M059J (cell line): ENCODE measurements at places on chromosomes 12 and 14.

DNA sequence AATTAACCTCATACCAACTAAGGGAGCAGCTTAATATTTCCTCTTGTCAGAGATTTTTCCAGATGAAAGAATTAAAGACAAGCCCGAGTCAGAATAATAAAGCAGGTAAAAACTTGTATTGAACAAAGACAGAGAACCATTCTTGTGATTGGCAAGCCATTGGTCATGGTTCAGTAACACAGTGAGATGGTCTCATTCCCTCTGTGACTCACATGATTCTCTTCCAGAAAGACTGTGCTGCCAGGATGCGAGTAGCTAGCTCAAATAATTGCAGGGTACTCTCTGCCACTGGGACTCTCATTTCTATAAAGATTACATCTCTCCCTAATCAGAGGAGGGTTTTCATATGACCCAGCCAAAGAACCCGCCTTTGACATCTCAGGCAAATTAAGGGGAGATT is 179.4 kb downstream of the PHLDA1 start:
- peak; percentile 73 for DNase-seq

DNA sequence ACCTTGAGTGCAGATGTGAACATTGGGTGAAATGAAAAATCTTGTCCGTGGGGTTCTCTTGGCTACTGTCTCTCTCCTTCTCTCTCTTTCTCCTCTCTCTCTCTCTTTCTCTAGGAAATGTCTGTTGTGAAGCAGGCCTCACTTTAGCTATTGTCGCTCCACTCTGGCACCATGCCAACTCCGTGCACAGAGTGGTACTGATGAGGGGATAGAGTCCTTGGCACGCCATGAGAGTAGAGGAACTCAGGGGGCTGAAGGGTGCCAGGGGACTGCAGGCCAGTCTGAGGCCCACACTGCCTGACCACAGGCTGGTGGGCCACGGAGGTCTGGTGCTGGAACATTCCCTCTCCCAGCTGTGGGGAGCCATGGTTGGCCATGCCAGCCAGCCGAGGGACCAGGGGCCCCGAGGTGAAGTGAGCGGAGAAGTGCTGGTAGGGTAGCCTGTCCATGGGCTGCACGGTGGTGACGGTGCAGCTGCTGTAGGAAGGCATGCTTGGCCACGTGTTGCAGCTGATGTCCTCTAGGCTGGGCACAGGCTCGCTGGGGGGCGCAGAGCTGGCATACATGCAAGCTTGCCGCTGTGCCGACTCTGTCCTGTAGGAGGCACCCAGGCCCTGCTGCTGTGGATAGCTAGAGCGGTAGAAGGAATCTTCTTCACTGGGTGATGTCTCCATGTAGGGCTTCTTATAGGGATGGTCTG is 50.4 kb downstream of the TBX5 start:
- DNase-seq, result no peak

DNA sequence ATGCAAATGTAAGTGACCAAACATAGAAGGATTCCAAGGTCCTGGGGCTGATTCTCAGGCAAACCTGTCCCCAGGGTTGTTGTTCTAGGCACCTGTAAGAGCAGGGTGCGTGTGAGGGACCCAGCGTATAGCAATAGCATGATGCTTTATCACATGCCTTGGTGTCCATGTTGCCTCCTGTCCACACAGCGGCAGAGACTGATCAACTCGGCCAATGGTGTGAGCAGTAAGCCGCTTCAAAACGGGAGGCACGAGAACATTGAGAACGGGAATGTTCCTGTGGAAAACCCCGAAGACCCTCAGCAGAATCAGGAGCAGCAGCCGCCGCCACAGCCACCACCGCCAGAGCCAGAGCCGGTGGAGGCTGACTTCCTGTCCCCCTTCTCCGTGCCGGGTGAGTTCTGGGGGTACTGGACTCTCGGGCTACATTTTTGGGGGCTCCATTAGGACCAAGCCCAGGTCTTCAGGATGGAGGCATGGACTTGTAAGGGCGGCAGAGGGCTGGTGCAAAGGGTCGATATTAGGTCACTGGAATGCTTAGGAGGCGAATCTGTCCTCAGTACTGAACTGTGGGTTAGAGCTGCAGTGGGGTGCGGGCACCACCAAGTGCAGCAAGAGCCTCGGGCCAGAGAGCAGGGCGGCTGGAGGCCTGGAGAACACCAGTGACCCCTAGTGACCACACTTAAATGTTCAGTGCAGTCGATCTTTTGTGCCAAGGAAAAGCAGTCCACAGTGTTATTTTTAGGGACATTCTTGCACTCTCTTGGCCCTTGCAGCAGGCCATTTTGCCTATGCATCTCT is 57.2 kb upstream of the RIN3 start:
- peak; percentile 66 for DNase-seq

DNA sequence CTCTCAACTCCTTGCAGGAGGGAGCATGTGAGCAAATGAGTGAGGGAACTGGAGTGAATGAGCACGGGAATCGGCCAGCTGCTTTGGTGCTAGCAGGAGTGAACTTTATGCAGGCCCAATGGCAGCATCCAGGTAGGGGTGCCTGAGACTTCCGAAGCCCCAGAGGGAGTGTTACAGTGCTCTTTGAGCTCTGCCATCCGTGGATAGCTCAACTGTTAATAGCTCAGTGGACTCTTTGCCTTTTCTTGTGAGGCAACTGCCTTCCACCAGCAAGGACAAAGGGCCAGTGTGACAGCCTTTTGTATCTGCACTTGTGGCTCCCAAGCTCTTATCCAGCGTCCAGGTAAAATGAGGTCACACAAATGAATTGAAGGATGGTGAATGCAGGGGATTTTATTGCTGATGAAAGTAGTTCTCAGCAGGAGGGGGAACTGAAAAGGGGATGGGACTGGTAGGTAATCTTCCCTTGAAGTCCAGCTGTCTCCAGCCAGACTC is 12.9 kb downstream of the CREBL2 start:
- no peak for DNase-seq

- no peak for DNase-seq
Measured at GRCh38 chr14:59728304-59728703, 142.3 kb downstream of the RTN1 start.

GRCh38 chr14:96090441-96091148 is 51.4 kb downstream of the C14orf132 start:
- peak; percentile 45 for DNase-seq

GRCh38 chr14:101791919-101792572 is 30.5 kb downstream of the PPP2R5C start:
- peak; percentile 59 for DNase-seq
